HL-60 (cell line): ENCODE measurements at places on chromosomes 1 and 21.

DNA sequence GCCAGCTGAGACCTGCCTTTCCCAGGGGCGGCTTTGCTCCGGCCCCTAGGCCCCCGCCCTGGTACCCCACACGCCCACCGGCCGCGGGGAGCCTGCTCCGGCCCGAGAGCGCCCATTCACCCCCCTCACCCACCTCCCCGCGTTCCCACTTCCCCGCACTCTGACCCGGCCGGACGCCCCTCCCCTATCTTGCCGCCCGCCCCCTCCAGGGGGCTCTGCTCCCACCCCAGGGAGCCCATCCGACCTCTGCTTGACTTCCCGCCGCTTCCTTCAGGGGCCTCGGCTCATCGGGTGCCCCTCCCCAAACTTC, 466 bp downstream of the HTR6 start:
- DNase-seq: no peak

DNA sequence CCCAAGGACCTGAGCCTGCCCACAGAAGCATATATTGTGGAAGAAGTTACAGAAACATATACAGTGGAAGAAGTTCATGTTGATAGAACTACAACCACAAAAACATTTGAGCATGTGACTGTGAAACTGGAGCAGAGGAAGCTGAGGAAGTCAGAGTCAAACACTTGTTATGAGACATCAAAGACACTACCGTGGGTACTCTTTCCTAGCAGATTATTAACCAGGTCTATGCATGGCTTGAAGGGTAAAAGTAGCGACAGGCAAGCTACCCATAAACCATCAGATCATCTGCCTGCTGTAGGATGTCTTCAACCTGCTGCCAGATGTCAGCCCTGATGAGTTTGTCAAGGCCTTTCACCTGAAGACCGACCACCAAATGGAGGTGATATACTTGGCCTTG, 35.8 kb downstream of the IVNS1ABP start:
- no peak for DNase-seq

- no peak for DNase-seq
These were observed 285.2 kb downstream of the PCP4 start for GRCh38 chr21:40152476-40152875.

GRCh38 chr1:50644447-50645105, 221.3 kb upstream of the DMRTA2 start:
- DNase-seq: no peak

DNA sequence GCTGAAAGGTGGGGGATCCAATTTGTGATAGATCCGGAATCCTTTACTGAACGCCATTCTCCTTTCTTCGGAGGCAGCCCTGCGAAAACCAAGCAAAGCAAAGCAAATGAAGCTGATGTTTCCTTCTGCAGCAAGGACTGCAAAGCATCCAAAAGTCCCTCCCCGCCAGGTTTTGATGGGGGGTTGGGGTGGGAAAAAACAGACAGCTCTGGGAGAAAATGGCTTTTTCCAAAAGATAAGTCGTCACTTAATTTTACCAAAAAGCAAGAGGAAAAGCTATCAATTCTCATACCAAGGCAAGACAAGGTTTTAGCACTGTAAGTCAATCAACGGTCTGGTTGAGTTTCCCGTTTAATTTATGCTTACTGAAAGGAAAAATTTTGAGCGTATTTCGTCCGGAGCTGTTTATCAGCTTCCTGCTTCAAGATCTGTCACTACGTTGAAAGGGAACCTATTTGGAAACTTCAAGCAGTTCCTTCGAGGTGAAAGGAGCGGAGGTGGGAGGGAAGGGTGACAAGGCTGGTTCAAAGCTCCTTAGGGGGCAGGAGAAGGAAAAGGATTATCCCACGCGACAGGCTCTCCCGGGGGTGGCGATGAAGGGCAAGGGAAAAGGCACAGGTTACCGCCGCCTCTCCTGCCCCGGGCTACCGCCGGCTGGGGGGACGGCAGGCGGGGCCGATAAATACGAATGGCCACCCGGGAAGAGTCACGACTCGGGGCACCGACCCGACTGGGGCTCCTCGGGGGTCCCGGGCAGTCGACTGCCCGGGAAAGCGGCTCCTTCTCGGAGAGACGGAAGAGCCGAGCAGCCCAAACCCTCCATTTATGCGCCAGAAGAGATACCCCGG, 750 bp downstream of the SYNJ1 start:
- DNase-seq: peak; percentile 58

DNA sequence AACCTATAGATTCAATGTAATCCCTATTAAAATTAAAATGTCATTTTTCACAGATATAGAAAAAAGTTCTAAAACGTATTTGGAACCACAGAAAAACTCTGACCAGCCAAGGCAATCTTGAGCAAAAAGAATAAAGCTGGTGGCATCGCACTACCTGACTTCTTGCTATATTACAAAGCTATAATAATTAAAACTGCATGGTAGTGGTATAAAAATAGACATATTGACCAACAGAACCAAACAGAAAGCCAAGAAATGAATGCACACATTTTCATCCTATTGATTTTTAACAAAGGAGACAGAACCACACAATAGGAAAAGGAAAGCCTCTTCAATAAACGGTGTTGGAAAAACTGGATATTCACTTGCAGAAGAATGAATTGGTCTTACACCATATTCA, 9.2 kb upstream of the SHISAL2A start:
- no peak for DNase-seq

DNA sequence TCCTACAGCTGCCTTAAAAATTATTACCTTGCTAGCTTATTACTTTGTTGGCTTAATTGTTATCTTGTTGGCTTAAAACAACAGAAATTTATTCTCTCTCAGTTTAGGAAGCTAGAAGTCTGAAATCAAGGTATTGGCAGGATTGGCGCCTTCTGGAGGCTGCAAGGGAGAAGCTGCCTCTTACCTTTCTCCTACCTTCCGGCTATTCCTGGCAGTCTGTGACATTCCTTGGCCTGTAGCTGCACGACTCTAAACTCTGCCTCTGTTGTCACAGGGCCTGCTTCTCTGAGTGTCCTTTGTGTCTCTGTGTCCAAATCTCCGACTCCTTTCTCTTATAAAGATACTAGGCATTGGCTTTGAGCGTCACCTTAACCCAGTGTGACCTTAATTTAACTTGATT, 579.9 kb upstream of the B3GALT2 start:
- no peak for DNase-seq

GRCh38 chr1:208562151-208562960, 318.2 kb upstream of the PLXNA2 start:
- DNase-seq: no peak

- no peak for DNase-seq
These were observed 3.1 kb upstream of the UBE2G2 start for GRCh38 chr21:44804762-44805161.
